ENCODE measurements at places on chromosomes 7 and 10.
A peak's percentile ranks its signal among the peaks of the same experiment; 100 is the strongest.

DNA sequence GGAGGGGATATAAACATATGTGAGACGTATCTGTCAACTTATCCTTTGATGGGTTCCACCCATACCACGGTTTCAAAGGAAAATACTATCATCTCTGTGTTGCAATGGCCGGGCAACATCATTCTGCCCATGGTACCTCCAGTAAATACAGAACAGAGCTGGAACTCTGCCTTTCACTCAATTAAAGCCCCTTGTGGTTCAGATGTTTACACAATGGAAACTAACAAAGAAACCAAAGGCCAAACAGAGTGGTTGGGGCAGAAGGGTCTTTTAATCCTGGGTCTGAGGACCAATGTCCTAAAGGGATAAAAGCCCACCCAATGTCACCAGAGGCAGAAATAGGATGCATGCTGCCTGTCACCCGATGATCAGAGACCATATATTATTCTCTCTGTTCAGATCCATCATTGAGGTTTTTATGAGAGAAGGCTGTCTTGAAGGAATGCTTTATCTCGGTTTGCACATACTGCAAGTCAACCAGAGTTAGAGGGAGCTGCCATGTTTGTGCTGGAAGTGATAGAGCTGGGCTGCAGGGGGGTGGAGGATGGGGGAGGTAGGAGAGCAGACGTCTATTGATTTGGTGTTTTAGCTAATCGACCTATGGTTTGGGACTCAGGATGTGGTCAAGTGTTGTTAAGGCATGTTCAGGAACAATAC is 105.4 kb upstream of the FRMD4A start:
- DNase-seq, result no peak

DNA sequence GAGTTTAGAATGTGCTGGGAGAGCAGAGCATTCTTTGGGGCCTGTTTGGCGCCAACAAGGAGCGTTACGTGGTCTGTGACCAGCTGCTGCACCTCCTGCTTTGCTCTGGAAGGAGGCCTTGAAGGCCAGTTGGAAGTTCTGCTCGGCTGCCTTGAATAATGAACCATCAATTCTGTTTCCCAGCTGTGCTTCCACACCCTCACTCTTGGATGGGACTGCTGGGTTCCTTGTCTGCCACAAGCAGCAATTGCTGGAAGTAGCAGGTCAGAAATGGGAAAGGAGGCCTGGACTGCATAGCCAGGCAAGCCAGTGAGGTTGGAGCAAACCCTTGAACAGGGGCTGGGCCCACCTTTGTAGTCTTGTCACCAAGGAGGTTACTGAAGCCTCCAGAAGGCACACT is 86.6 kb upstream of the INSYN2A start:
- no peak for DNase-seq

GRCh38 chr10:117186832-117187615 is 10.3 kb upstream of the KCNK18 start:
- no peak for DNase-seq

DNA sequence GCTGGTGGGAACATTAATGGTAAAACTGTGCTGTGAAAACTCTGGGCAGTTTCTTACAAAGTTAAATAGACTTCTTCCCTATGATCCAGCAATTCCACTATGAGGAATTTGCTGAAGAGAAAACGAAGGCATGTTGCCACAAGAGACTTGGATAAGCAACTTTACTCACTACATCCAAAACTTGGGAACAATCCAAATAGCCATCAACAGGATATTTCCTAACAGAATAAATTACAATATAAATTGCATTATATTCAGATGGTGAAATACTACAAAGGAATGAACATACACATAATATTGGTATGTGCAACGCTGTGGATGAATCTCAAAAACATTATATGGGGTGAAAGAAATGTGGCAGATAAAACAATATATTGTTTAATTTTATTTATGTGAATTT is 21.4 kb upstream of the MKI67 start:
- no peak for DNase-seq

- DNase-seq, result no peak
Measured at GRCh38 chr7:76347710-76348109, 11.1 kb downstream of the YWHAG start.

DNA sequence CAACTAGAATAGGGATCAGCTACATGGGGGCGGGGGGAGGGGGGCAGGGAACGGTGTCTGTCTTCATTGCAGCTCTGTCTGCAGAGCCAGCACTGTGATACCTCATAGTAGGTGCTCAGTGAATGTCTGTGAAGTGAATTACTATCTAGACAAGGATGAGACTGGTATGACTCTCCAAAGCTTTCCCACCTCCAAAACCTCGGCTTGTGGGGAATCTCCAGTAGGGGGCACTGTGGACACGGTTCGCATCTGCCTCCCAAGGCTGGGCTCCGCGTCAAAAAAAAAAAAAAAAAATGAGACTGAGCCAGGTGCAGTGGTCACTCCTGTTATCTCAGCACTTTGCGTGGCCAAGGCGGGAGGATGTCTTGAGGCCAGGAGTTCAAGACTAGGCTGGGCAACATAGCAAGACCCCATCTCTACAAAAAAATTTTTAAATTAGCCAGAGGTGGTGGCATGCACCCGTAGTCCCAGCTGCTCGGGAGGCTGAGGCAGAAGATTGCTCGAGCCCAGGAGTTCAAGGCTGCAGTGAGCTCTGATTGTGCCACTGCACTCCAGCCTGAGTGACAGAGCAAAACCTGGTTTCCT is 9.6 kb downstream of the TRIM56 start:
- DNase-seq, result peak; percentile 44

GRCh38 chr10:107409522-107409921 is 245.0 kb upstream of the SORCS1 start:
- DNase-seq, result no peak

GRCh38 chr10:70913893-70914240 is 25.5 kb upstream of the PCBD1 start:
- DNase-seq, result no peak

DNA sequence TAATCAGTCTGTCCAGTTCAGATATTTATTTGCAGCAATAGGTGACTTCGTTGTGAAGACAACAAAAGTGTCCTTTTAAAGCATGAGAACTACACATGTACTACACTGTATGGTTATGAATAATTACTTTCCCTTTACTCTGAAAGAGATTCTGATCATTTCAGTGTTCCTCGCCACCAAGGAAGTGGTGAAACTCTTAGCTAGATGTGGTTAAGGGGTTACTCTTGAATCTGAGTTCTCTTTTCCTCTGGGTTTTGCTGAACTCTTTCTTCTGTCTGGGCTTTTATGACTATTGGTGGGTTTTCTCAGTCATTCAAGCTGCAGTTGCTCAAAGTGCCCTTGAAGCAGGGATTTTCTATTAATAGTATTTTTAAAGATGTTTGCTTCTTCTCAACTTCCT is 127.9 kb upstream of the SEM1 start:
- DNase-seq, result peak; percentile 18

GRCh38 chr7:34759477-34760125 is 101.6 kb downstream of the NPSR1 start:
- DNase-seq, result no peak

DNA sequence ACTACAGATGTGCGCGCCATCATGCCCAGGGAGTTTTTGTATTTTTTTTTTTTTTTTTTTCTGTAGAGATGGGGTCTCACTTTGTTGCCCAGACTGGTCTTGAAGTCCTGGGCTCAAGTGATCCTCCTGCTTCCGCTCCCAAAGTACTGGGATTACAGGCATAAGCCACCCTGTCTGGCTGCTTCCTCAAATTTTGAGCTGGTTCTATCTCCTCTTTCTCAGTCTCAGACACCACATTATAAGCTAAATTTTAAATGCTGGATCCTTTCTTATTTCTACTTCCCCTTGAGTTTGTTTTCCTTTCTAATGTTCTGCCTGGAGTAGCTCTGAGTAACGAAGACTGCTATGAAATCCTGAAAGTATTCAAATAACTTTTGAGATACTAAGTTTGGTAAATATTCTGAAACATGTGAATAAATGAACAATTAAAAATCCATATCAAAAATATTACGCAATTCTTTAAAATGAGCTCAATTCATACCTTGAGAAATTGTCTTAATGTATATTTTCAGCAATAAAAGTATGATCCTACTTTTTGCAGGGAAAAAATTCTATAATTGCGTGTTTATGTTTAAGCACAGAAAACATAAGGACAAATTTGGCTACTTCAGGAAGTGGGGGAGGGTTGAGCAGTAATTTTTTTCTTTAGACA is 15.0 kb downstream of the TCAF1 start:
- no peak for DNase-seq

DNA sequence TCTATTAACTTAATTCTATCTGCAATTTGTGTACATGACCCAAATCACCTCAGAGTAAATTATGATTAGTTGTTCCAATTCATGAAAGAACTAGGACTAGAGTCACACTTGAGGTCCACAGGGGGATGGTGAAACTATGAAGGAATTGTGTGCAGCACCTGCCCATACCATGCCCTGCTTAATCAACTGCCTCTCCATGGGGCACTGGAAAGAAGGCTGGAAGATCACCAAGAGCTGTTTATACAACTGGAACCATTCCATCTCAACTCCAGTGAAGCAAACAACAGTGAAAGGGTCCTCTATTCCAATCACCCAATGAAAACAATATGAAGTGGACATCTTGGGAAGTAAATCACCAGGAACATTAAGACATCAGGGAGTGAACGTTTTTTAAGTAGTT is 98.7 kb upstream of the SEMA3D start:
- no peak for DNase-seq

GRCh38 chr7:125256446-125256845 is 326.8 kb upstream of the POT1 start:
- DNase-seq, result no peak

- no peak for DNase-seq
Measured at GRCh38 chr7:25864943-25865751, 286.9 kb upstream of the NFE2L3 start.

DNA sequence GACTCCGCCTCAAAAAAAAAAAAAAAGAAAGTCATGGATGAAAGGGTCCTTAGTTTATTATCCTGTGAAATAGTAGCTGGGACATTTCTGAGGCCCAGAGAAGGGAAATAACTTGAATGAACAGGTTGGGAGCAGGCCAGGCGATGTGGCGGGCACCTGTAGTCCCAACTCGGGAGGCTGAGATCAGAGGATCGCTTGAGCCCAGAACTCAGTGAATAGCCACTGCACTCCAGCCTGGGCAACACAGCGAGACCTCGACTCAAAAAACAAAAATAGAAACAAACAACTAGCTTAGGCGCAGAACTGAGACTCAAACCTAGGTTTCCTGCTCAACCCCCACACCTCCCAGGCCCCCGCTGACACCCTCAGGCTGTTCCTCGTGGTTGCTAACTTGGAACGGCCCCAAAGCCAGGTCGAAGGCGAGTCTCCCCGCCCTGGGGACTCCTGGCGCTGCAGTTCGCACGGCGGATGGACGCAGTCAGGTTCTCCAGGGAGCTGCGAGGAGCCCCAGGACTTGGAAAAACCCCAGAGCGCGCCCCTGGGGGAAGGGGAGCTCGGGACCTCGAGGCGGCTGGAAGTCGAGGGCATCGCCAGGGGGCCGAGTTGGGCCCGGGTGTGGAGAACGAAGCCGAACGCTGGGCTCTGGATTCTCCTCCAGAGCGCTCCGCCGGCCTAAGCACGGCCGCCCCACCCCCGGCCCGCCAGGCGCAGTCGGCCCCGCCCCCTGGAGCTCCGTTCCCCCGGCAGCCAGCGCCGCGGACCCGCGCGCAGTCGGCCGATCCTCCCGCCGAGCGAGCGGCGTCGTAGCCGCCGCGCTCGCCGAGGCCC is at the start of gene STOX1:
TSS of gene STOX1 (plus strand) at position 768 of the 828 bp plus-strand sequence. CDS start 93 bp downstream, outside the sequence.
- DNase-seq, result peak; percentile 63

- no peak for DNase-seq
Measured at GRCh38 chr10:34163075-34163905, 651.8 kb downstream of the PARD3 start.

DNA sequence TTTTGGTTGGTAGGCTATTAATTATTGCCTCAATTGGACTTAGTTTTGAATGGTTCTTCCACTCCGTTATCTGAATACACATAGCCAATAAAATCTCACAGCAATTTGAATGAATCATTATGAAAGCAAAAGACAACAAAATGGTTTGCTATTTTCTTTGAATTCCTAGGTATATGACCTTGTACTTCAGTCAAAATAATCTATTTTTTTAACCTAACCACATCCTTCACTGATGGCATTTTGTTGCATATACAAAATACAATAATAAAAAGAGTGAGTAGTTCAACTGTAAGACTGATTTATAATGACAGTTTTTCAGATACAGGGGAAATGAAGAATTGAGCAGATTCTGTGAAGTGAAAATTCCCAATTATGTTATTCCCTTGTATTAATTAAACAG is 433.1 kb downstream of the HTR7 start:
- no peak for DNase-seq

DNA sequence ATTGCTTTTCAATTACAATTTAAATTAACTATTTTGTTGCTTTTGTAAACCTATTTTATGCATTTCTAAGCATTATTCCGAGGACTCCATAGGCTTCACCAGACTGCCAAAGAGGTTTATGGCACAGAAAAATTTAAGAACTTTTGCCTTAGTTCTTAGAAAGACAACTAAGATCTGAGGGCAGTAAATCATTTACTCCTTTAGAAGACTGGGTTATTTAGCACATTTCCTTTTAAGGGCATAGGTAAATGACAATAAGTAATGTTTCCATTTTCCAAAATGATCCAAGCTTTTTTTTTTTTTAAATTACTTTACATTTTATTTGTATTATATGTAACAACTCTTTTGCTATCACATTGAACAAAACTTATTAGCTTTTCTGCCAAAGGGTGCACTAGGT is 15.0 kb upstream of the STEAP4 start:
- no peak for DNase-seq

- DNase-seq, result no peak
Measured at GRCh38 chr10:23608926-23609325, 170.1 kb downstream of the OTUD1 start.

GRCh38 chr7:77540402-77540822 is 3.3 kb downstream of the PTPN12 start:
- no peak for DNase-seq

DNA sequence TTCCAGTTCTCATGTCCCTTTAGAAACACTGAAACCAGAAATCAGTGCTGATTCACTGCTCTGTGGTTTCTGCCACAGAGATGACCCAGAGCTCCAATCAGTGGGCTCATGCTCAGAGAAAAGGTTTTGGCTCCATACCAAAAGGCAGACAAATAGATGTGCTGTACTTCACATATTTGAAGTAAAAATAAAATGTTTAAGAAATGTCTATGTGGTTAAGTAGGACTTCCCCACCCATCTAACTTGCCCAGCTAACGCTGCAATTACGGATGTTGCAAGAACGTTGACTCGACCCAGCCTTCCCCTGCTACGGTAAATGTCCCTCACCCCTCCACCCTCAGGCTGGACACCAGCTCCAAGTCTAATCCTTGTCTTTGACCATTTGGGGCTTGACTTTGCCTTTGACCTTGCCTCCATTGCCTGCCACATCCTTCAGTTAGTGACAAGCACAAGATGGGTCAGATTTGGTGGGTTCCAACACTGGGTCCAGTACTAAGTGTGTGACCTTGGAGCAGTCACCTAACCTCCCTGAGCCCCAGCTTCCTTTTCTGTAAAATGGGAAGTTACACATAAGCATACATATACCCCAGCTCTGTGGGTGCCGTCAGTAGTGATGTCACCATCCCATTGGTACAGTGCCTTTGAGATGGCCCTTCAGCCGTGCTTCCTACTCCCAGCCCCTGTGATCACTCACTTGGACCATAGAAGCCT is 95.8 kb downstream of the CHST15 start:
- no peak for DNase-seq

- DNase-seq, result no peak
Measured at GRCh38 chr7:85561706-85562105, 374.9 kb upstream of the SEMA3D start.
